Right forelimb (tissue), 1 donor: ENCODE measurements at places on chromosomes 7 and 10.

DNA sequence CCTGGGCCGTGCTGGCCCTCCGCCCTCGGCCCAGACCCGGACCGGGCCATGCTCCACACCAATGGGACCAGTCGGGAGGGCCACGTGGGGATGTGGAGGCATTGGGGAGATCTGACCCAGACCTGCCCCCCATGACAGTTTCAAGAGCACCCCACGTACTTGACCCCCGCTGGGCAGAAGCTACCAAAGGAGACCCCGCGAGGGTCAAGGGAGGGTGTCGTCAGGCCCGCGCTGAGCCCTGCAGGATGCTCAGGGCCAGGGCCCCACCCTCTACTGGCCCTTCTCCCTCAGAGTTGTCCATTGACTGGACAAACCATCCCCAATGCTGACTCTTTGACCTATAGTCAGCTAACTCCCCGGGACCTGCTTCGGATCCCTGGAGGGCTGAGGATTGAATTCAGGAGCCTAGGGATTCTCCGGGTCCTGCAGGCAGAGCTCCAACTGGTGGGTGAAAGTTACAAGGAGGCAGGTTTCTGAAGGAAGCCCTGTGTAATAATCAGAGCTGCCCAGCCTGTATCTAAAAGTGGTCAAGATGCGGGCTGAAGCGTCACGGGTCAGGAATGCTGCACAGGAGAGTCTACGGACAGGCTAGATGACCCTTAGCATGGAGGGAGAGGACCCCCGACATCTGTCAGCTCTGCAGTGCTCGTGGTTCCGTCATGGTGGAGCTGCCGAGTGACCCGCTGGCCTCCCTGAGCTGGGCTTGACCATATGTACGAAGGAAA, 498 bp upstream of the CALHM2 start:
- no peak for DNase-seq

DNA sequence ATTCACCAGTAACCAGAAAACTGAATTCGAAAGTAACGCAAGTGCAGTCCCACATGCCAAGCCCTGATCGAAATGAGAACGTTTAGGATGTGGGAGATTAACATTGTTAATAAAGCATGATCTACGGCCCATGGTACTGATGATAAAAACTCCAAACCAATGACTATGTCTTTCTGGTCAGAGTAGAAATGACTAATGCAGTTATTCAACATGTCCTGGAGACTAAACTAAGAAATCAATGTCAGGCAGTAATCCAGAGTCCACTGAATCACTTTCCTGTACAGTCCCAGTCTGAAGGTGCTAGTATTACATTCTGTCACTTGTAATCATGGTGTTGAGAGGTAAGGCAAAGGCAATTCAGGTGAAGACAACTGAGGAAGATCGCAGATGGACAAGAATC, 14.4 kb downstream of the NPSR1 start:
- DNase-seq = no peak

- no peak for DNase-seq
Observed at GRCh38 chr7:19775578-19775977, 2.2 kb upstream of the TMEM196 start.

DNA sequence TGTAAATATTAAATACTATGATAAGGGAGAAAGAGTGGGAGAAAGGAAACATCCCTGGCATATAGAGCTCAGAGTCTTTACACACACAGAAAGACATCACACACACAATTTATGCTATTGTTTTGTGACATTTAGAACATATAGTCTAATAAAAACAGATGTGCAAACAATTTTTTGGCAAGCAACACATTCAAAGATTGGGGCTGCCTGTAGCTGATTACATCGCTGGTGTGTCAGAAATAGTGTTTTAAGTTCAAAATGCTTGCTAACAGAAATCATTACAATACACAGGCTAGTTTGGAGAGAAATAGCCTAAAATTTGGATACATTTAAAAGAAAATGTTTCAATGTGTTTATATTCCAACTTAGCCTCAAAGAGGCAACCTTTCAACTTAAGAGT, 256.7 kb upstream of the NPVF start:
- DNase-seq = no peak

DNA sequence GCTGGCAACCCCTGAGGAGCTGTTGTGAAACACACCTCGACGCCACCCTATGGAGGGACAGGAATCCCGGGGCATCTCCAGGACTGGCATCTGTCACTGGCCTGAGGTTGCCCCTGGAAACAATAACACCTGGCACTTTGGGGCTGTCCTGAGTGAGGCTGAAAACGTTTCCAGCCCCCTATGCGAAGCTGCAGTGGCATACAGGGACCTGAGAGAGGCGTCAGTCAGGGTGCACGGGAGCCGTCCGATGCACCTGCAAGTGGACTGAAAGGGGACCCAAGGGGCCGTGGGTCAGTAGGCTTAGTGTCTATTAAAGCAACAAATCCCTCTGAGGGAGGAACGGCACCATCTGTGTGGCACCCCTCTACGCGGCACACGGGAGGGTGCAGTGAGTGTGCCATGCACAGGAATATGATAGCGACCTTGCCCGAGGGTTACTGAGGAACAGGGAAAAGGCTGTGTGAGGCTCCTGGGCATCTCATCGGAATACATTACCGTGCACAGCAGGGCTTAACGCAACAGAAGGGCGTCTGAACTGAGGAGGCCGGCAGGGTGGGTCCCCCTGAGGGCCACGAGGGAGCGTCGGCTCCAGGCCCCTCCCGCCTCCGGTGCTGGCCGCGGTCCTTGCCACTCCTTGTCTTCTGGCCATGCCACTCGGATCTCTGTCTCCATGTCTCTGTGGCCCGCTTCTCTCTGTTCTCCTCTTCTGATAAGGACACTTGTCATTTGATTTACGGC, 50.4 kb downstream of the FOXL3 start:
- DNase-seq = no peak

DNA sequence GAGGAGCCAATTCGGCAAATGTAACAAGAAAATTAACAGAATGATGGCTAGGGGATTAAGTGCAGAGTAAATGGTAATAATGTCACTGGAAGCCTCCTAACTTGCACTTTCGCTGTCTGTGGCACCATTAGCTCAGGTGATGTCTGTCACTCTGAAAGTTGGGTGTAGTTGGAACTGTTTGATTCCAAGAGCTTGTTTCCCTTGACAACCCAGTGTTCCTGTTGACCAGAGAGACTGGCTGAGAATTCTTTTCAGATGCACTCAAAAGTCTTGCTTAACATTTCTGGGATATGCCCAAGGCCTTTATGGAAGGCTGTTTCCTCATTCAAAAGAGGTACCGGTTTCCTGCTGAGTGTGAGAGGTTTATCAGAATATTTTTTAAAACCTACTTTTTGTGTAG, 49.6 kb downstream of the PLPP4 start:
- no peak for DNase-seq

DNA sequence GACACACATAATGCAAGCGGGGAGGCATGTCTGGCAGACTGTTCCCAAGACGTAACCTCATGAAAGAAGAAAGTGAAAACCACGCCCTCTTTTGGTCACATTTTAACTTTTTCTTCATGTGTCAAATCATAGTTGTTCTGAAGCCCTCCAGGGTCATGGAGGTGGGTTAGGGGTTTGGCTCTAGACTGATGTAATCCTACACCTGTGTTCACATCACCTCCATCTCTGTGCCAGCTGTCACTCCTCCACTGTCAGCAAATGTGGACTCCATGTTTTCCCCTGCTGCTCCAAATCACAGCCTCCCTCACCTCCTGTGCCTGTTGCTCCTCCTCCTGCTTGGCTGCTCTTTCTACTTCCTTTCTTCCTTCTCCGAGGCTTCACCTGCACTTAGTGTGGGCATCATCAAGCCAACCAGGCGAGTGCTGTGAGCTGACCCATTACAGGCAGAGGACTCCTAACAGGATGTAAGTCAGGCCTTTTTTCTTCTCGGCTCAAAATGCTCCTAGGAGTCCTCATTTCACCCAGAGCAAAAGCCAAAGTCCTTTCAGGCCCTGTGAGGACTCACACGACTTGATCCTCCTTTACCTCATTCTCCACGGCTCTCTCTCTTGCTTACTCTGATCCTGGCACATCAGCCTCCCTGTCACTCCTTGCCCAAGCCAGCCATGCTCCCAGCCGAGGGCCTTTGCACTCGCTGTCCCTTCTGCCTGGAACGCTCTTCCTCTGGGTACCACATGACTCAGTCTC, 66.4 kb upstream of the IFRD1 start:
- DNase-seq = no peak

- DNase-seq = no peak
Observed at GRCh38 chr7:81186691-81187090, 267.8 kb upstream of the SEMA3C start.

GRCh38 chr10:71471957-71472365, 75.2 kb downstream of the CDH23 start:
- DNase-seq = no peak

- no peak for DNase-seq
Observed at GRCh38 chr7:1234881-1235500, 2.3 kb downstream of the UNCX start.

GRCh38 chr10:28833313-28833712, 156.0 kb downstream of the BAMBI start:
- DNase-seq = no peak

DNA sequence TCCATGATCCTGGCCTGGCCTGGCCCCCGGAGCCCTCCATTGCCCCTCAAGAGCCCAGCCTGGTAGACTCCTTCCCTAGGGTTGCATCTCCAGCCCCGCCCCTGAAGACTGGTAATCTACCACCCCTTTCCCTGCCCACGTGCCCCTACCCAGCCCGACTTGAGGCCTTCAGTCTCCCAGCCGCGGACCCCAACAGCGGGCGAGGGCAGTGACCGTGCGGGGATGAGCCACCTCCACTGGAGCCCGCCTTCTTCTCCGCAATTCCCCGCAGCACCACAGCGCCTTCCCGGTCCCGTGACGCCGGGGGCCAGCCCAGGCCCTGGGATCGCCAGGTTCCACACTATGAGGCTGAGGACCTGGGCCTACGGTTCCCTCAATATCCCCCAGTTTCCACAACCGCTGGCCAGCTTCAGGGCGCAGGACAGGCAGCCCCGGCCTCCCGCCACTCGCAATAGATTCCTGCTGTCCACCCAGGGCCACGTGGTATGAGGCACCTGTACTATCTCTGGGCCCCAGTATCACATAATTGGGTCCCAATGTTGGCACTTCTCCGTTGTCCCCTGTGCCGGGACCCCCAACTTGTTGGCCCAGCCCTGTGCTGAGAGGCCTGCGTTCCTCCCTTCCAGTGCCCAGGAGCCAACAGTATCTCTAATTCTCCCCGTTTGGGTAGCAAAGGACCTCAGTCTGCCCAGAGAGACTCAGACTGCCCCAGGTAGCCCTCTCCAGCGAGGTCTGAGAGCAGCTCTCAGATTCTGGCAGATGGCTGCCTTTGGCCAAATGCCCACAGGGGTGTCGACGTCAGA, 1.1 kb upstream of the GPRIN2 start:
- peak; percentile 56 for DNase-seq

DNA sequence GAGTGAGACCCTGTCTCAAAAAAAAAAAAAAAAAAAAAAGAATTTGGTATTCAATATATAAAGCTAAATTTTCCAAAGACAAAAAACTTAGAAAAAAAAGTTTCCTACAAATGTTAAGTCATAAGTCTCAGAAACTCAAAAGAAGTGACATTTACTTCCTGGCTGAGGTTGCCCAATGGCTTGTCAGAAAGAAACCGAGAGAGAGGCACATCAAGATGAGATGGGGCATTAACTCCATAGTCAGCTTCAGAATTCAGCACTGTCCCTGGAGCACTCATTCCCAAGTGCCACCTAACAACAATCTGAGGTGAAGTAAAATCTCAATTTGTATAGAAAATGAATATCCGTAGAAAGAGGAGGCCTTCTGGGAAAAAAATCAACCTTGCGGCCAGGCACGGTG, 6.8 kb upstream of the SPOCK2 start:
- DNase-seq = no peak

- peak; percentile 32 for DNase-seq
Observed at GRCh38 chr7:44294325-44295069, 30.9 kb downstream of the CAMK2B start.

- DNase-seq = no peak
Observed at GRCh38 chr10:23080262-23080661, 15.1 kb upstream of the MSRB2 start.

DNA sequence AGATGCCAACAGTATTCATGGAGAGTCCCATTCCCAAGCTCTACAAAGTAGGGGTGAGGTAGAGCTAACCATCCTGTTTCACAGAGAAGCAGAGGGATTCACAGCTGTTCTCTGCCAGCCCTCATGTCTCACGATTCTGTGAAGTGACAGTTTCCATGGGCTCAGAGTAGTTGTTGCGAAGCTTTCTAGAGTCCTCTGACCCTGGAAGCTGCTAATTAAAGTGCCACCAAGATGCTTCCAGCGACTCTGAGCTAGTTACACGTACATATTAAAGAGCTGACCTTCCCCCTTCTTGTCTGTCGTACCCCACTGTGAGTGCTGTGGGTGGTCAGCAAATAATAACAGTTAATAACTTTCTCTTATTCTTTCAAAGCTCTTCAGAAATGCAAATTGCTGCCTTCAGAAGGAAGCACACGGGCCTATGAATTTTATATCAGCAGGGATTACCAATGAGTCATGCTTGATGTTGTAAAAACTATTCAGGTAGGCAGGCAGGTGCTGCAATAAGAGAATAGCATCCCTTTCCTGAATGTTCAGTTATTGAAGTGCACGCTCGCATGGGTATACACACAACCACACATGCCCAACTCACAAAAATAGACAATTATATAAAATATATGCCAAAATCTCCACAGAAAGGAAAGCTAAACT, 34.1 kb downstream of the DNAJB9 start:
- DNase-seq = no peak

DNA sequence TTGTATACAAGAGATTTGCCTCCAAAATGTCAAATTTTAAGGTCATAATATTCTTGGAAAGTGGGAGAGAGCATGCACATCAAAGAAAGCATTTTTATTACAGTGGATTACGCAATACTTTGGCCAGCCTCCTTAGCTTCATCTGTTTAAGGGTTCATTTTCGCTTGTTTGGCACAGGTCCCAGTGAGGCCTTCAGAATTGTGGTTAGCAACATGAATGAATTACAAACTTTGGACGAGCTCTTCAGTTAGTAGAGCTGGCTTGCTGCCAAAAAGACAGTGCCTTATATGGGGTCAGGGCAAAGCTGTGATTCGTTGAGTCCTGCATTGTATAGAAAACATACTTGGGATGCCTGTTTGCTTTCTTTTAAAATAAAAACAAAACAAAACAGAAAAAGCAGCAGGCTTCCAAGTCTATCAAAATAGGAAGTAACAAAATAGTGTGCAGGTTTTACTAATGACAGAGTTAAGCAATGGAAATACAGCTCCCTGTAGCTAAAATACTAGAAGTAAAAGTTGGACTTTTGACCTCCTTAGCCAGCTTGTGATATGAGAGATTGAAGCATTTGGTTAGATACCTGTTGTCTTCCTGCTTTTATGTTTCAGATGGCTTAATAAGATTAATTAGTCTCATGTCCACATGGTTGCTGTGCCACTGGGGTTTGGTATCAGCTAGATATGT, 190.8 kb downstream of the MLLT10 start:
- DNase-seq = peak; percentile 91
